ENCODE measurements at places on chromosomes 3 and 15. TPM values are rescaled to one million over a fixed set of nuclear protein-coding genes. Genes with fewer than 3 reads are reported as not detected.

APBA2 gene
- total RNA-seq, result 0.77 TPM

OXNAD1 gene
- total RNA-seq, result 7.2 TPM

ZNF860 gene
- total RNA-seq, result 0.32 TPM

TUSC7 gene
- not detected for total RNA-seq

SCAANT1 gene
- total RNA-seq, result not detected

CD200R1 gene
- 0.09 TPM for total RNA-seq

IL17RC gene
- 37.8 TPM for total RNA-seq

HESX1 gene
- 0.79 TPM for total RNA-seq

PP2D1 gene
- total RNA-seq, result not detected

LMLN gene
- 9.5 TPM for total RNA-seq

GMNC gene
- total RNA-seq, result not detected

TSC22D2 gene
- 2.6 TPM for total RNA-seq

C3orf80 gene
- total RNA-seq, result not detected

GOLGA6L4 gene
- total RNA-seq, result 0.86 TPM

PLCB2 gene
- under 0.01 TPM for total RNA-seq

SLC2A2 gene
- total RNA-seq, result not detected

DPPA4 gene
- total RNA-seq, result not detected

TLR9 gene
- under 0.01 TPM for total RNA-seq

MESP2 gene
- 1.9 TPM for total RNA-seq

GOLGA8O gene
- 2.9 TPM for total RNA-seq

ZNF660 gene
- total RNA-seq, result 2.1 TPM

KNG1 gene
- not detected for total RNA-seq

LRRC49 gene
- 23.6 TPM for total RNA-seq

RPN1 gene
- 358 TPM for total RNA-seq

IL12A gene
- 0.17 TPM for total RNA-seq

C3orf85 gene
- not detected for total RNA-seq

PRR20G gene
- total RNA-seq, result not detected

RPL15 gene
- 2,429 TPM for total RNA-seq

FETUB gene
- not detected for total RNA-seq

DNAH12 gene
- under 0.01 TPM for total RNA-seq

STAB1 gene
- total RNA-seq, result 0.32 TPM

C3orf18 gene
- total RNA-seq, result 19.4 TPM

MEIS2 gene
- 42.6 TPM for total RNA-seq

CFAP100 gene
- not detected for total RNA-seq
